ENCODE measurements at places on chromosomes 11 and 22. TPM values are rescaled to one million over a fixed set of nuclear protein-coding genes. Genes with fewer than 3 reads are reported as not detected.

Gene GDPD4
- total RNA-seq, result not detected

Gene PIM3
- total RNA-seq, result 60.5 TPM

Gene TSG101
- total RNA-seq, result 72.6 TPM

Gene CNIH2
- 1.6 TPM for total RNA-seq

Gene MRGPRX3
- not detected for total RNA-seq

Gene LRRC10B
- 3.4 TPM for total RNA-seq

Gene RAC2
- 12.7 TPM for total RNA-seq

Gene CARD18
- total RNA-seq, result not detected

Gene SOX10
- 1.9 TPM for total RNA-seq

Gene RASD2
- total RNA-seq, result 1.2 TPM

Gene PATE2
- not detected for total RNA-seq

Gene OR10S1
- total RNA-seq, result not detected

Gene OTOG
- total RNA-seq, result 0.23 TPM

Gene C11orf86
- total RNA-seq, result not detected

Gene C1QTNF4
- total RNA-seq, result 9.6 TPM

Gene TEF
- total RNA-seq, result 15.5 TPM

Gene ADAMTS8
- total RNA-seq, result 2.5 TPM

Gene MPZL3
- 6.2 TPM for total RNA-seq

Gene APOL4
- total RNA-seq, result 6.3 TPM

Gene TTLL1
- 11.1 TPM for total RNA-seq

Gene TOMT
- total RNA-seq, result not detected

Gene SLC29A2
- total RNA-seq, result 10.5 TPM

Gene HBB
- total RNA-seq, result 1,761 TPM

Gene LRRC4C
- 13.1 TPM for total RNA-seq

Gene FOLH1
- 9.9 TPM for total RNA-seq

Gene SERHL2
- total RNA-seq, result 2.7 TPM

Gene CASP5
- total RNA-seq, result not detected

Gene KCNJ1
- total RNA-seq, result 120 TPM

Gene SEPTIN3
- 1.5 TPM for total RNA-seq

Gene PHRF1
- total RNA-seq, result 29.7 TPM

Gene NAALADL1
- total RNA-seq, result 20.2 TPM

Gene CLTCL1
- 19.0 TPM for total RNA-seq

Gene C22orf42
- not detected for total RNA-seq

Gene TCN1
- 1.4 TPM for total RNA-seq

Gene NOX4
- total RNA-seq, result 42.1 TPM

Gene POU2AF2
- total RNA-seq, result not detected

Measured in metanephros (tissue), 2 donors.